Gastroesophageal sphincter (tissue), 4 donors: ENCODE measurements at places on chromosomes 16 and 17.
A peak's percentile ranks its signal among the peaks of the same experiment; 100 is the strongest.

GRCh38 chr17:65444049-65444448 is 117.4 kb downstream of the AXIN2 start:
- ATAC-seq, result no peak

DNA sequence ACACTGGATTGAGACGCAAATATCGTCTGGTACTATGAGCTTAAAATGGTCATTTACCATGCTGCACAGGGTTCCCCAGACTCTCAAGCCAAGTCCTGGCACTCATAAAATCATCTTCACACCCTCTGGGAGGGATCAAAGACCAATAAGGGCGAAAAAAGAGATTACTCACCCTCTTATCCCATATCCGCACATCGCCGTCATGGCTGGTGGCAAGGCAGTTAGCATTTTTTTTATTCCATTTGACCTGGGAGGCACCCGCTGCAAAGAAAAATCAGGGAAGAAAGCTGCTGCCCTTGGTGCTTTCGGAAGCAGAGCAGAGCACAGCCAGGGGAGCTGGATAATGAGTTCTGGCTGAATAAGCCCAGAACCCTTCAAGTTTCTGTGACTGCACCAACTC is 42.4 kb downstream of the WDR59 start:
- ATAC-seq, result no peak

DNA sequence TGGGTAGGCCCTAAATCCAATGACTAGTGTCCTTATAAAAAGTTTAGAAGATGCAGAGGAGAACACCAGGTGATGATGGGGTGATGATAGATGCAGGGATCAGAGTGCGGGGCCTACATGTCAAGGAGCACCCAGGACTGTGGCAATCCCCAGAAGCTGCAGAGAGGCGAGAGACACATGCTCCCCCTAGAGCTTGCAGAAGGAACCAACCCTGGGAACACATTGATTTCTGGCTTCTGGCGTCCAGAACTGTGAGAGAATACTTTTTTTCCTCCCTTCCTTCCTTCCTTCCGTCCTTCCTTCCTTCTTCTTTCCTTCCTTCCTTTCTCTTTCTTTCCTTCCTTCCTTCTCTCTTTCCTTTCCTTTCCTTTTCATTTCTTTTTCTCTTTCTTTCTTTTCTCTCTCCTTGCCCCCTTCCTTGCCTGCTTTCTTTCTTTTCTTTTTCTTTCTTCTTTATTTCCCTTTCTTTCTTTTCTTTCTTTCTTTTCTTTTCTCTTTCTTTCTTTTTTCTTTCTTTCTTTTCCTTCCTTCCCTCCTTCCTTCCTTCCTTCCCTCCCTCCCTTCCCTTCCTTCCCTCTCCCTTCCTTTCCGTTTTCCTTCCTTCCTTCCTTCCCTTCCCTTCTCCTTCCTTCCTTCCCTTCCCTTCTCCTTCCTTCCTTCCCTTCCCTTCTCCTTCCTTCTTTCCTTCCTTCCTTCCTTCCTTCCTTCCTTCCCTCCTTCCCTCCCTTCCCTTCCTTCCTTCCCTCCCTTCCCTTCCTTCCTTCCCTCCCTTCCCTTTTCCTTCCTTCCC is 134.3 kb downstream of the HAPSTR1 start:
- ATAC-seq, result no peak

DNA sequence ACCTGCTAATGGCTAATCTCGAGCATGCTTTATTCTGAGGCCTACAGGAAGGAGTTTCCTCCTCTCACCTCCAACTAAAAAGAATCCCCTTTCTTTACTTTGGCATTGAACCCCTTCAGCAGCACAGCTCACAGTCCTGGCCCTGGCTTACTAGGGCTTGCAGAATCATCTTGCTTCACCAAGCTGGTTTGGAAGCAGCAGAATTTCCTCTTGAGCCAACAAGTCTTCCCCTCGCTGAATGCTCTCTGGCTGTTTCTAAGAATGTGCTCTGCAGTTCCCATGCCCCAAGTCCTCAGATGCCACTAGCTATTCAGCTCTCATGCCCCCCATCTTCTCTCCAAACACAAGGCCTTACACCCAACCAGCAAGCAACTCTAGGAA is 271.2 kb downstream of the NTN1 start:
- peak; percentile 73 for ATAC-seq

- no peak for ATAC-seq
Observed at GRCh38 chr17:18006495-18007239, 32.3 kb downstream of the ATPAF2 start.

DNA sequence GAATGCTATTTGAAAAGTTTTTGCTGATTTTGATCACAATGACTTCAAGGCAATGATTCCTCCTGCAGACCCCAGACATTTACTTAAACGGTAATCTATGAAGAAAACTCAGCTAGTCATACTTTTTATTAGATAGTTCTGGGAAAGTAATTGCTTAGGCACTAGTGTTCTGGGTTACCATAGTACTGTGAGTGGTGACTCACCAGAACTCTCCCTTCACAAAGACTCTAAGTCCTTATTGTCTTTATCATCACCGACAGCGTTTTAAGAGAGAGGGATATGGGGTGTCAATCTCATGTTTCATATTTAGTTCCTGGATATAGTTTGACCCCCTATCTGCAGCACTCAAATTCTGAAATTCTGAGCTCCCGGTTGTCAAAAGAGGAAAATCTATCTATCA is 43.0 kb upstream of the CDH8 start:
- no peak for ATAC-seq

- ATAC-seq, result no peak
Observed at GRCh38 chr16:10015397-10015796, 166.8 kb downstream of the GRIN2A start.

GRCh38 chr17:10135539-10136257 is 62.7 kb downstream of the GAS7 start:
- peak; percentile 83 for ATAC-seq

DNA sequence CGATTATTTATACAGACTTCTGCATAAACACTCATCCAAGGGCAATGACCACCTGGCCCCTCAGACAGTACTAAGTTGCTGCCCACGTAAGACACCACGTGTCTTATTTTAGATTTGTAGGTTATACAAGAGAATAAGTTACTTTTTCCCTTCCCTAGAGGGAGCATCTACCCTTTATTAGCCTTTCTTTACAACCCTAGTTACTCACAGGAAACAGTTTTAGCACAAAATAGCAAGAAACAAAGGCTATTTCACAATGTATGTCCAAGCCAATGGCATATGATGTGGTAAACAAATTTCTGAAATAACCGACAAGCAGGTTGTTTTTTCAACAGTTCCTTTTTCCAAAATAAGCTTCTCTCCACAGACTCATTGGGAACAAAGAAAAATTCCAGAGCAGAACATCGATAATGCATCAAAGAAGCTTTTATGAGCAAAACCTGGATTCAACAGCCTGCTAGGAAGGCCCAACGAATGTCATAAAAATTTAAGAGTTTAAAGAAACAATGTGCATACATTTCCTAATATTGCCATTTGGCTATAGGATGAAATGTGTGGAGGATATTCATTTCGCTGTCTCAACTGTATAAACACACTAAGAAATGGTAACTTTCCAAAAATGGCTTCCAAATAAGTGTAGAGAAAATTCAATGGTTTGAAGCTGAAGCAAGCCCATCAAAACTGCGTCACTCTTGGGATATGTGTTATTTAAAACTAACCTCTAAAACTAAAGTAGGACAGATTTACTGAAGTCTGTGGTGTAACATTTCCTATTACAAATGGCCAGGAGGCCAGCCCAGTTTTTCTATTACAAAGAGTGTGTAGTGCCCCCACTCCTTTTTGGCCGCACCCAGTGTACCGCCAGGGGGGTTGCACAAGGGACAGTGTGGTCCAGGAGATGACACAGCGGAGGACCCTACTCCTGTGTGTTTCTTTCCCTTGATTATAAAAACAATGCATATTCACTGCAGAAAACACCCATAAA is 50.4 kb upstream of the ERN1 start:
- ATAC-seq, result peak; percentile 80

GRCh38 chr16:77599793-77600415 is 122.4 kb upstream of the NUDT7 start:
- no peak for ATAC-seq

DNA sequence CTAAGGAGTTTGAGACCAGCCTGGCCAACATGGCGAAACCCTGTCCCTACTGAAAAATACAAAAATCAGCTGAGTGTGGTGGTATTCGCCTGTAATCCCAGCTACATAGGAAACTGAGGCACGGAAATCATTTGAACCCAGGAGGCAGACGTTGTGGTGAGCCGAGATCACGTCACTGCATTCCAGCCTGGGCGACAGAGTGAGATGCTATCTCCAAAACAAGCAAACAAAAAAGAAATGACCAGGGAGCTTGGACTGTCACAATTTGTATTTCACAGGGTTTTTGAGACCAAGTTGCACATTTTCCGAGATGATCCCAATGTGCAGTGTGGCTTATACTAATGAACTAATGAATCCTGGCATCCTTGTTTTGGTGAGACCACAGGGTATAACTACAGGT is 156.5 kb downstream of the SLC39A11 start:
- ATAC-seq, result no peak

DNA sequence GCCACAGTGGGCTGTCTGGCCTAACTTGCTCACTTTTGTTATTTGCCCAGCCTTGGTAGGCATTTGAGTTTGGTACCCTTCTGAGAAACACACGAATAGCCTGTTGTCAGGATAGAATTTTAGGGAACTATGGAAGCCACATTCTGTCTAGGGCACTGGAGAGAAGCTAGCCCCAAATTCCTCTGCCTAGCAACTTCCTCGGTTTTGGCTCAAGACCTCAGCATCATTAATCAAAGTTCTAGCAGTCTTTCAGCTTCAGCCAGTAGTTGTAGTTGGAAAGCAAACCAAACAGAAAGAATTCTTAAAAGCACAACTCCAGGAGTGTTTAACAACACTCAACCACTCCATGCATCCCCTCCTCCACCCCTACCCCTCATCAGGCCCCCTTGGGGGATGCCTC is 572.1 kb upstream of the PSMD7 start:
- ATAC-seq, result no peak

DNA sequence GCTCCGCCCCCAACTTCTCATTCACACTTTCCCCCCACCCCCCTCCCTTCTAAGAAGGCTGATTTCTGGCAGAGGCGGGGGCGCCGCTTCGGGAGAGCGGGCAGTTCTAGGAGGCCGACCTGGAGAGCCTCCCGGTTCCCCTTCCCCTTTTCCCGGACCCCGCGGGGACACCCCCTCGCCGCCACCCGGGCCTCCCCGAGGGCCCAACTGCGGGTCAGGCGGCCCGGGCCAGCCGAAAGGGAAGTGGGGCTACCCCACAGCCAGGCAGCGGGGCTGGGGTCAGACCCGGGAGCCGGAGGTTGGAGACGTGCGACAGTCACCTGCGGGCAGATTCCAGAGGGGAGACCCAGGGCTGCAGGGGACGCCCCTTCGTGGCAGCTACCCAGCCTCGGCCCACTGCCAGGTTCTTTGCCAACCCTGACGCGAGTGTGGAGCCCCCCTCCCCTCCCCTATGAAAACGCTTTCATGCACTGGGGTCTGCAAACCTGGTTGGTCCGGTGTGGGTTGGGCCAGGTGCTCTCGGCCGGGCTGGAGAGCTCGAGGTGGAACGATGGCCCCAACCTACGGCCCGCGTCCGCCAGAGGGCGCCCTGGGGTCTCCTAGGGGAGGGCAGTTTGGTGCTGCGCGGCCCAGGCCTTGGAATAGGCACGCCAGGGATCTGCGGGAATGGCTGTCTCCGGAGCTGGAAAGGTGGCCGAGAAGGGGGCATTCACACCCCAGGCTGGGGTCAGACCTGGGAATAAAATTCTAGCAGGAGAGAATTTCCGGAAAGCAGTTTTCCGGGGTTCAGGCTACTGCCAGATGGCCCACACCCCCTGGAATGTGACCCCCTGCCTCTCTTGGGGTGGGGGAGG is 721 bp upstream of the SOCS3 start:
- ATAC-seq, result peak; percentile 71

- no peak for ATAC-seq
Observed at GRCh38 chr17:42855048-42855596, 4.1 kb downstream of the AOC3 start.

DNA sequence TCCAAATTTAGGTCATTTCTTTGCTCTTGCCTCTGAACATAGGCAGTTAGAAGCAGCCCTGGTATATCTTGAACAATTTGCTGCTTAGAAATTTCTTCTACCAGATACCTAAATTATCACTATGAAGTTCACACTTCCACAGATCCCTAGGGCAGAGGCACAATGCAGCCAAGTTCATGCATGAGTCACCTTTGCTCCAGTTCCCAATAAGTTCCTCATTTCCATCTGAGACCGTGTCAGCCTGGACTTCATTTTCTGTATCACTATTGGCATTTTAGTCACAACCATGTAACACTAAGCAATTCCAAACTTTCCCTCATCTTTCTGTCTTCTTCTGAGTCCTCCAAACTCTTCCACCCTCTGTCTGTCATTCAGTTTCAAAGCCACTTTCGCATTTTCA is 45.0 kb downstream of the KCNJ16 start:
- no peak for ATAC-seq

DNA sequence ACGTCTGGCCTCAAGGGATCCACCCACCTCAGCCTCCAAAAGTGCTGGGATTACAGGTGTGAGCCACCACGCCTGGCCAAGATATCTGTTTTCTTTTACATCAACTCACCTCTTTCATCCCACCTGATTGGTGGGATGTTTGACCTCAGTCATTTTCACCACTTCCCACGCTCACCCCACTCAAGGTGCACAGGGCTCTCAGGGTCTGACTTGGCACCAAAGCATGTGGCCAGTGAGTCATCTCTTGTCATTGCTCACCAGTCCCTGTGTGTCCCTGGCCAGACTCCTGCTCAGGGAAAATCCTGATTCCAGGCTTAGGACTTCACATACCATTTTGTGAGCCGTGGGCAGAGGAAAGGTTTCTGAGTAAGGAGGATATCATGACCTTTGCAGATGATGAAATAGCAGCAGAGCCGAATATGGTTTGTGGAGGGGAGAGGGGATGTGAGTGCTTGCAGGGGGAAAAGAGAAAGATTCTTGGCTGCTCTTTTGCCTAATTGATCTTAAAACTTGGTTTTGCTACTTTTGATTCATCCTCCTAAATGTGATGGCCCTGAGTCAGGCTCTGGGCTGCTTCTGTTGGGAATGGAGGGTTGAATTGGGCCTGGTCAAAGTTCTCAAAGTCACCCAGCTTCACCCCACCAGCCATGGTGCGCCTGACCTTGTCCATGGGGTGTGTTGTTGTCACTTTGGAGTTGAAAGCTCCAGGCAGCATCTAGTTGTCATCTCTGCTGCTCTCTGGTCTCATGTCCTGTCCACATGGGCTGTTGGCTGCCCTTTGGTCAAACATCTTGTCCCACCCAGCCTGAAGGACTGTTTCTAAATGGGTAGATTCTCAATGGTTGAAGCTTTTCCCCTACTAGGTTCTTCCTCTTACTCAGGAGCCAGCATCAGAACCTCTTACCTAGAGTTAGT is 6.0 kb upstream of the KCNH6 start:
- no peak for ATAC-seq

- no peak for ATAC-seq
Observed at GRCh38 chr17:44501866-44502375, 1.3 kb downstream of the GPATCH8 start.
